ENCODE measurements at places on chromosomes 16 and 17.

GRCh38 chr16:11155284-11155806 is 100.7 kb downstream of the SOCS1 start:
- DNase-seq = no peak

DNA sequence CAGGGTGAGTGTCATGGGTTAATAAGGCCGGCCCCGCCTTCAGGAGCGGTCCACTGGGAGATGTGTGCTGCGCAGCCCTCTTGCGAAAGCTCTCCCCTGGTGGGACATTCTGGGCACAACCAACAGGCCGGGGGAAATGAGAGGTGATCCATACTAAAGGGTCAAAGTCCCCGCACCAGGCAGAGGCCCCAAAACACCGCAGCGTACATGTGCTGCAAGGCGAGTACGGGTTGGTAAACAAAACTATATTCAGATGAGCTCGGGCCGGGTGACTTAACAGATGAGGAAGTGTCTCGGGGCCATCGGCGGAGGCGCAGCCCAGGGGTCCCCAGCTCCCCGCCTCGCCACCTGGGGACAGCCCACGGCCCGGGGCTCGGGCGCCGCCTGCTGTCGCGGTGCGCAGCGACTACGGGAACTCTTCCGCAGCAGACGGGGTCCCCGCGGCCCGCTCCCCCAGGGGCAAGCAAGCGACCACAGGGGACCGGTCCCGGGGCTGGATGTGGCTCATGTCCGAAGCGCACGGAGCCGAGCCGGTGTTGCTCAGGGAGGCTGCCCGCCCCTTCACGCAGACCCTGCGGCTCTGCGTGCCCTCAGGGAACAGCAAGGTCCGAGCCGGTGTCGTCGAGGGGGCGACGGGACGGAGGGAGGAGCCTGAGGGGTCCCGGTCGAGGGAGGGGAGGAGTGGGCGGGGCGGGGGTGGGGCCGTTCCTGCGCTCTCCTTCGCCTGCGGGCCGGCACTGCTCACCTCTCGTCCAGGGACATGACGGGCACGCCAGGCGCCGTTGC is at the start of gene RAB37:
Gene RAB37, plus strand, starts transcription at position 744 of the 786 bp plus-strand sequence. Its CDS starts 17 bp downstream, at position 761.
- peak; percentile 82 for DNase-seq

DNA sequence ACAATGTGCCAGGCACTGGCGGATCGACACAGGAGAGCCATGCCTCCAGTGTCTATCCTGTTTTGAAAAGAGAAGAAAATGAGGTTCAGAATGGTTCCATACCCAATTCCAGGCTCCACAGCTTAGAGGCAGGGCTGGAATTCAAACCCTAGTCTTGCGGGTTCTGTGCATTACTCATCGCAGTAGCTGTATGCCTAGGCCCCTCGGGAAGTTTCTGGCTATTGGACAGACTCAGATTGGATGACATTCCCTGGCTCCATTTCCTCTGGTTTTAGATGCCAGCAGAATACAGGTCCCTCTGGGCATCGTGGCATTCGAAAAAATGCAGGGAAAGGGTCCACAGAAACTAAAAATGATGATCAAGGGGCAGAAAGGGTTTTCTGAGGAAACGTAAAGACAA is 184.7 kb downstream of the COPRS start:
- no peak for DNase-seq

- no peak for DNase-seq
Measured at GRCh38 chr16:17457997-17458396, 12.8 kb downstream of the XYLT1 start.

DNA sequence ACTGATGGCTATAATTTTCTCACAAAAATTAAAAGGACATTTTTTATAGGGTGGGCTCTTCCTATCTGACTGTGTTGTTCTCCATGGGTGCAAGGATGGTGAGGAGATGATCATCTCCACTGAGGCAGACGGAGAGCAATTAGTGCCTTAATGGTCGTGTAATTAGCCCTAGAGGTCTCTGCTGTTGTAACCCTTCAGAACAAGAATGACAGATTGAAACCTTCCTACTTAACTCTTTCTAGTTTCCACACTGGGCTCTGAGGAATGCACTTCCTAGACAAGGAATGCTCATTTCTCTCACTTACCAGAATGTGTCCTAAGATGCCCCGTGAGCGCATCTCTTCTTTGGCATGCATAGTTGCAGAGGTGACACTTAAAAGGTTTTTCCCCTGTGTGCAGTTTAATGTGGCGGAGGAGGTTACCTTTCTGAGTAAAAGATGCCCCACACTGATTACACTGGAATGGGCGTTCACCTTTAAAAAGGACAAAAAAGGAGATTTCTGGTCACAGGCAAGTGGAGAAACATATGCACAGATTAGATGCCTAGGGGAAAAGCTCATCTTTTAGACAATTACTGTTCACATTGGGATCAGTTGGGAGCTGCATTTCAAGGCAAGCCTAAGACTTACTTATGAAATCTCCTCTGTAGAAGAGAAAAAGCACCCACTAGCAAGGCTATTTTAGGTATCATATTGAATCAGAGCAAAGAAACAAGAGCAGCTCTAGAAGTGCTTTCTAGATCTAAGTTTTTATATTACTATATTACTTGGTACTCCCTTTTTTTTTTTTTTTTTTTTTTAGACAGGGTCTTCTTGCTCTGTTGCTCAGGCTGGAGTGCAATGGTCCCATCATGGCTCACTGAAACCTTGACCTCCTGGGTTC is 53.6 kb downstream of the GRB7 start:
- no peak for DNase-seq

DNA sequence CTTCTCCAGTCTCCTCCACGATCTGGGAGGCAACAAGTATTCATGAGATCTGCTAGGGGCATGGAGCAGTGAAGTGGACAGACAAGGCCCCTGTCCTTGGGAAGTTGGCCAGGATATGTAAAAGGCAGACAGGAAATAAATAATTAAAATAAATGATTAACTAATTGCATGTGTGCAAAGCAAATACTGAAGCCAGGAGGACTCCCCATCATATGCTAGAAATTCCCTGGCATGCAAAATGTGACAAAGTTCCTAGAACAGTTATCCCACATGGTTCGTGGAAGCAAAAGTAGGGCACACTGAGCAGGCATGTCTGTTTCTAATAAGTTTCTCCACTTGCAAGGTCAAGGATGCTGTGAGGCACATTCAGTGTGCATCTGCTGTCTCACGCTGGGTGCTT is 86.8 kb downstream of the CDYL2 start:
- DNase-seq = no peak

- DNase-seq = no peak
Measured at GRCh38 chr16:75105306-75106061, 11.1 kb downstream of the LDHD start.

DNA sequence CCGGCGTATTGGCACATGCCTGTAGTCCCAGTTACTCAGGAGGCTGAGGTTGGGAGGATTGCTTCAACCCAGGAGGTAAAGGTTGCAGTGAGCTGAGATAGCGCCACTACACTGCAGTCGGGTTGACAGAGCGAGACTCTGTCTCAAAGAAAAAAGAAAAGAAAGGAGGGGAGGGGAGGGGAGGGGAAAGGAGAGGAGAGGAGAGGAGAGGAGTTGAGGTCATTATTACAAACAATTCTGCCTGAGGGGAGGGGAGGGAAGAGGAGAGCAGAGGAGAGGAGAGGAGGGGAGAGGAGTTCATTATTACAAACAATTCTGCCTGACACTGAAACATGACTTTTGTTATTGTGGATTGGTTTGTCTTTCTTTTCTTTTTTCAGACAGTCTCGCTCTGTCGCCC is 19.8 kb upstream of the ABCA5 start:
- no peak for DNase-seq
